ENCODE measurements at places on chromosomes 11 and 22. TPM values are rescaled to one million over a fixed set of nuclear protein-coding genes. Genes with fewer than 3 reads are reported as not detected.

The YPEL4 gene
- total RNA-seq, result 6.5 TPM

- no peaks in the 10 kb centered on the region for H3K36me3 ChIP-seq
- H3K27me3 ChIP-seq, result no peaks in the 10 kb centered on the region
- H3K4me1 ChIP-seq, result no peaks in the 10 kb centered on the region
- H3K27ac ChIP-seq, result no peak overlapping the region
- DNase-seq, result no peak
Observed at GRCh38 chr11:128326791-128327190, 260.6 kb downstream of the ETS1 start.

DNA sequence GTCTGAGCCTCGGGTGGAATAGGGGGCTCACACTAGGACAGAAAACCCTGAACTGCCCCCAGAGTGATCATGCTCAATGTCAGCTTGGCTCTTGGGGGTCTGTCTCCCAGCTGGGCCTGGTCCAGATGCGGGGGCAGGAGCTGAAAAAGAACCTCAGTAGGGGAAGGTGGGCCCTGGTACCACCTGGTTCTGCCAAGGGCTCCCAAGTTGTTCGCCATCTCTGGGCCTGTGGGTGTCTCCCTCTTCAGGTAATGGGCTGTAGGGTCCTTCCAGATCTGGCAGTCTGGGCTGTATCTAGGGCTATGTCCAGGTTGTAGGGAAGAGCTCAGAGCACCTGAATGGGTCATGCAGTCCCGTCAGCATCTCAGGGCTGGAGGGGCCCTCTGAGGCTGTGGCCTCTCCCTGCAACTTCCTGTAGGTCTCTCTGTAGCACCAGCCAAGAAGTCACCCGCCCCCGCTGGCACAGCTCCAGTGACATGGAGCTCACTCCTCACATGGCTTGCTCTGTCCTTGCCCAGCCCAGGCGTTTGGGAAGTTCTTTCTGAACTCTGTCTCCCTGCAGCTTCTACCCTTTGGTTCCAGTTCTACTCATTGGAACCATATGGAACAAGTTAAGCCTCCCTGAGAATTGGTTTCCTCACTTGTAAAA lies 33.0 kb upstream of the SOX10 start:
- no peaks in the 10 kb centered on the region for H3K36me3 ChIP-seq
- no peaks in the 10 kb centered on the region for H3K27me3 ChIP-seq
- no peak overlapping the region for H3K4me3 ChIP-seq
- DNase-seq, result peak; percentile 89

The RIC3 gene
- total RNA-seq, result 28.8 TPM

The PNPLA3 gene
- 0.89 TPM for total RNA-seq

DNA sequence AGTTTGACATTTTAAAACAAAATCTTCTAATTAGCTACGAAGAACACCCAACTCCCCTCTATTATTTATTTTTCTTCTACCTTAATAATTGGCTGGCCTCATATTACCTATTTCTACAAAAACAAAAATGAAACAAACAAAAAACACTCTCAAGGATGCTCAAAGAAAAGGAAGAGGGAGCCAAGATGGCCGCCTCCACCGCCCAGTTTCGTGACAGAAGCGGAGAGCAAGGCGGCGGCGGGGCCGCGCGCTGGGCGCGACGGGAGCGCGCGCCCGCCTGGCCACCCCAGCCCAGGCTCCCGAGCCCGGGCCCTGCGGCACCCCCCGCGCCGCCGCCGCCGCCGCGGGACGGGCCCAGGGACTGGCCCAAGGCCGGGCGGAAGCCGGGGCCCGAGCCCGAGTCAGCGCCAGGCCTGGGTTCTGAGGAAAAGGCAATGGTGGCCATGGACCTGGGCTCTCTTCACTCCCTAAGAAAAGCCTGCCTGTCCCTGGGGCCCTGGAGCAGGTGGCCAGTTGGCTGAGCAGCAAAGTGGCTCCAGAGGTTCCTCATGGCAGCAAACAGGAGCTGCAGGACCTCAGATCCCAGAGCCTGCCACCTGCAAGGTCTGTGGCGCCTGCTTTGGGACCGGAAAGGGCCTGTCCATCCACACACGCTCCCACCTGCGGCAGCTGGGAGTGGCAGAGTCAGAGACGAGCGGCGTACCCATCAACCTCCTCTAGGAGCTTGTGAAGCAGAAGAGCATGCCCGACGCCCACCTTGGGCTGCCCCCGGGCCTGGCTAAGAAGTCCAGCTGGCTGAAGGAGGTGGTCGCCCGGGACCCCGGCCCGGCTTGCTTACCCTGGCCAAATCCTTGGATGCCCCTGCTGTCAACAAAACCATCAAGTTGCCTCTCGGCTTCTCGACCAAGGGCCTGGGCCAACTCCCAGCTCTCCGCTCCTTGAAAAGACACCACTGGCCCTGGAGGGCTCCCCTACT lies 543.2 kb upstream of the CCDC179 start:
- H3K36me3 ChIP-seq, result no peaks in the 10 kb centered on the region
- no peaks in the 10 kb centered on the region for H3K27me3 ChIP-seq
- no peak overlapping the region for H3K4me3 ChIP-seq
- no peaks in the 10 kb centered on the region for H3K4me1 ChIP-seq
- DNase-seq, result no peak
- no peak overlapping the region for H3K27ac ChIP-seq

- H3K36me3 ChIP-seq, result no peaks in the 10 kb centered on the region
- H3K4me3 ChIP-seq, result no peak overlapping the region
- no peak overlapping the region for H3K27ac ChIP-seq
- no peaks in the 10 kb centered on the region for H3K4me1 ChIP-seq
Observed at GRCh38 chr11:71505781-71506180, 21.3 kb upstream of the KRTAP5-7 start.

DNA sequence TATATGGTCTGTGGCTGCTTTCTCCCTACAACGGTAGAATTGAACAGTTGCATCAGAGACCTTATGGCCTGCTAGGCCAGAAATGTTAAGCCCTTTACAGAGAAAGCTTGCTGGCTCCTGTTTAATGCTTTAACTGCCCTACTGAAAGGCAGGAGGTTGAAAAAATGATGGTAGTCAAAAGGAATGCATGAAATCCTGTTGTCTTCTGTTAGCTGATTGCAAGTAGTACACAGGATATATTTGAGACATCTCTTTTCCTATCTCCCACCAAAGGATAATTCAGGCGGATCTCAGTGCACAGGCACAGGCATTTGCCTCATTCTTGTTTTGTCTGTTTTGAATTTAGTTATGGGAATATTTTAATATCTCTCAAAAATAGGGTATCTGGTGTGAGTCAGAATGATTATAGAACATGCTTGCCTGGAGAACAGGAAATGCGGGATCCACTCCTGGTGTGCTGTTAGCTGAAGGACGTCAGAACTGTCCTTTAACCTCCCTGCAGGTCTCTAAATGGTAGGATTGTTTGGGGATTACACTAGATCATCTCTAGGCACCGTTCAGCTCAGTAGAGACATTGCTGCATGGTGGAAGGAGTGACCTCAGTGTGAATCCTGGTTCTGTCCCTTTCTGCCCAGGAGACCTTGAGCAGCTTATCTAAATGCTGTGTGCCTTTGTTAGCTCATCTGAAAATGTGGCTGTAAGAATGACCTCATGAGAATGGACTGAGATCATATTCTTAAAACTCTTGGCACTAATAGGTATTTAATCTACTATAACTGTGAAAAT lies 49.5 kb downstream of the PACS1 start:
- DNase-seq, result no peak
- no peaks in the 10 kb centered on the region for H3K27me3 ChIP-seq
- H3K4me3 ChIP-seq, result no peak overlapping the region
- peaks cover 11% of the 10 kb centered on the region for H3K4me1 ChIP-seq
- H3K36me3 ChIP-seq, result no peaks in the 10 kb centered on the region

DNA sequence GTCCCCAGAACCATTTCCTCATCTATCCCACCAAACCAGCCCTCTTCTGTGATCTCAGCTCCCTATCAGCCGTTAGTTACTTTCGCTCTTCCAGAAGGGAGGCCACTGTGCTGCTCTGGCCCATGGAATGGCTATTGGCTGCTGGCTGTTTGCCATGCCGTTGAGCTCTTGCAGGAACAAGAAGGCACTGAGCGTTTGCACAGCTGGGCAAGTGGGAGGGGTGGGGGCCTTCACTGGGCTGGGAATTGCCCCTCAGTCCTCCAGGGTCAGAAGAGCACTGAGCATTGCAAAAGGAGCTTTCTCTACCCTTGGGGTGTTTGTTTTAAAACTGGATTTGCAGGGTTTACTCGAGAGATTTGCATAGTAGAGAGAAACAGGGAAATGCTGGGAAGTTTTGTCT lies 129.0 kb upstream of the PARVA start:
- H3K4me3 ChIP-seq, result no peak overlapping the region
- peaks cover 3% of the 10 kb centered on the region for H3K4me1 ChIP-seq
- H3K27ac ChIP-seq, result no peak overlapping the region
- no peaks in the 10 kb centered on the region for H3K36me3 ChIP-seq
- H3K27me3 ChIP-seq, result no peaks in the 10 kb centered on the region

The OR5P2 gene
- total RNA-seq, result not detected

The SLC22A8 gene
- total RNA-seq, result not detected

DNA sequence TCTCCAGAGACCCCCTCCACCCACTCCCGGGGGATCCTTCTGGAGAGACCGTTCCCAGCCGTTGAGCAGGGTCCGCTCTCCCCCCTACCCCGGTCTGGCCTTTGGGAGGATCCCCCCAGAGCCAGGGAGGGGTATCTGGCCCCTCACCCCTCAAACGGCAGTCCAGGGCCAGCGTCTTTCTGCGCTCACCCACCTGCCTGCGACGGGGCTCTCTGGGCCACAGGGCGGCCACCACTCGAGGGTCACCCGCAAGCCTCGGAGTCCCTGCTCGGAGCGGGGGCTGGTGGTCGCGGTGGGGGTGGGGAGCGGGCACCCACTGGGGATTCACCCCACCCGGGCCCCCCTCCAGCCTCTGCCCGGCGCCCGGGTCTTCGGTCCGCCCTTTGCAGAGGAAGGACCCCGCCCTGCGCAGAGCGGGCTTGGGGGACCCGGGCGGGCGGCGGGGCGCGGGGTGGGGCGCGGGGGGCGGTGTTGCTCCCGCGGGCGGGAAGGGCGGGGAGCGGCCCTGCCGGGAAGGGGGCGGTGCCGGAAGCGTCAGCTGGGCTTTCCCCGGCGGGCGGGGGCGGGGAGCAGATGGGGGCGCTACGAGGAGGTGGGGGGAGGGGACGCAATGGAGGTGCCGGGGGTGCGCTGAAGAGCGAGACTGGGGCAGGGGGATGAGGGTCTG lies 16.6 kb downstream of the CRELD2 start:
- H3K36me3 ChIP-seq, result no peaks in the 10 kb centered on the region
- no peaks in the 10 kb centered on the region for H3K27me3 ChIP-seq
- peak; percentile 92 for DNase-seq

The MS4A3 gene
- not detected for total RNA-seq

The C22orf42 gene
- total RNA-seq, result not detected

DNA sequence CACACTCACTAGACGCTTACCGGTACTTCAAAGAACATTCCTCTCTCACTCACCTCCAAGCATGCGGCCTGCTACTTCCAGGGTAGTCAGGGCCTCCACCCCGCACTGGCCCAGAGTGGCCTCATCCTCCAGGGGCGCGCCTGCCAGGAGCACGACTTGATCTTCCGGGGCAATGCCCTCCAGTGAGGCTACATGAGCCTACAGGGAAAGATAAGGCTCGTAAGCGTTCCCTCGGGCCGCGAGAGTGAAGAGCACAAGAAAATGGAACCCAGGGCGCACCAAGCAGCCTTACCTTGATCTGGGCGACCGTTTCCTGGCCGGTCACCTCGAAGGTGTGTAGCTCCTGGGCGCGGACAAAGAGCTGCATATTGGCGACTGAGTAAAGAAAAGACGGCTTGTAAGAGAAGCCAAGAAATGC lies 478 bp downstream of the FAU start:
- peaks cover 2% of the 10 kb centered on the region for H3K4me1 ChIP-seq
- no peaks in the 10 kb centered on the region for H3K36me3 ChIP-seq
- H3K27ac ChIP-seq, result peak overlapping the region; percentile 69
- peak overlapping the region; percentile 71 for H3K4me3 ChIP-seq
- DNase-seq, result peak; percentile 57

DNA sequence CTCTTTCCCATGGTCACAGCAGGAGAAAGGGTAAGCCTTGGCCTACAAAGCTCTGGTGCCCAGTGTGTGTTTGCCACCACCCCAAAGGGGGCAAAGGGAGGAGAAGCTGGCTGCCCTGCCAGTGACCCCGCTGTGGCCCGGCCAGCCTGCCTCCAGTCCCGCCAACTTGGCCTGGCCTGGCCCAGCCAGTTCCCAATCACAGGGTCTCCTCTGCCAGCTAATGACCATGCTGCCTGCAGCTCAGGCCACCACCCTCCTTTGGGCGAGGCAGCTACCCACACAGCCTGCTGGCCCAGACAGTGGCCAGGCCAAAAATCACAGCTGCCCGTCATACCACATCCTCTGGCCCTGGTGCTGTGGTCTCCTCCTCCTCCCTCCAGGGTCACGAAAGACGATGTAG lies 5.1 kb downstream of the GDPD5 start:
- no peak overlapping the region for H3K4me3 ChIP-seq
- no peak for DNase-seq
- no peak overlapping the region for H3K27ac ChIP-seq
- no peaks in the 10 kb centered on the region for H3K27me3 ChIP-seq

DNA sequence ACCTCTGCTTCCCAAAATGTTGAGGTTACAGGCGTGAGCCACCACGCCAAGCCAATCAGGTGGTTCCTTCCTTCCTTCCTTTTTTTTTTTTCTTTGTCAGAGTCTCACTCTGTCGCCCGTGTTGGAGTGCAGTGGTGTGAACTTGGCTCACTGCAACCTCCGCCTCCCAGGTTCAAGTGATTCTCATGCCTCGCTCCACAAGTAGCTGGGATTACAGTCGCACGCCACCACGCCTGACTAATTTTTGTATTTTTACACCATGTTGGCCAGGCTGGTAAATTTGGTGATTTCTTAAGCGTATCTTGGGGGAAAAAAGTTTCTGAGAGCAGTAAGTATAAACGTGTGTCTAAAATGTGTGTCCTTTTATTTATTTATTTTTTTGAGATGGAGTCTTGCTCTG lies 18.2 kb upstream of the SPINDOC start:
- DNase-seq, result no peak
- H3K4me3 ChIP-seq, result no peak overlapping the region
- no peaks in the 10 kb centered on the region for H3K27me3 ChIP-seq
- H3K36me3 ChIP-seq, result no peaks in the 10 kb centered on the region

The IGLL1 gene
- total RNA-seq, result not detected

The PIWIL4 gene
- total RNA-seq, result 3.6 TPM

The PHLDA2 gene
- total RNA-seq, result 6.0 TPM

Data from ovary (tissue), 10 donors.